Kidney (tissue), 22 donors: ENCODE measurements at places on chromosomes 16 and 17. TPM values are rescaled to one million over a fixed set of nuclear protein-coding genes. Genes with fewer than 3 reads are reported as not detected.
A peak's percentile ranks its signal among the peaks of the same experiment; 100 is the strongest.

- no peak for DNase-seq
Observed at GRCh38 chr17:44906010-44906646, 6.9 kb upstream of the EFTUD2 start.

DNA sequence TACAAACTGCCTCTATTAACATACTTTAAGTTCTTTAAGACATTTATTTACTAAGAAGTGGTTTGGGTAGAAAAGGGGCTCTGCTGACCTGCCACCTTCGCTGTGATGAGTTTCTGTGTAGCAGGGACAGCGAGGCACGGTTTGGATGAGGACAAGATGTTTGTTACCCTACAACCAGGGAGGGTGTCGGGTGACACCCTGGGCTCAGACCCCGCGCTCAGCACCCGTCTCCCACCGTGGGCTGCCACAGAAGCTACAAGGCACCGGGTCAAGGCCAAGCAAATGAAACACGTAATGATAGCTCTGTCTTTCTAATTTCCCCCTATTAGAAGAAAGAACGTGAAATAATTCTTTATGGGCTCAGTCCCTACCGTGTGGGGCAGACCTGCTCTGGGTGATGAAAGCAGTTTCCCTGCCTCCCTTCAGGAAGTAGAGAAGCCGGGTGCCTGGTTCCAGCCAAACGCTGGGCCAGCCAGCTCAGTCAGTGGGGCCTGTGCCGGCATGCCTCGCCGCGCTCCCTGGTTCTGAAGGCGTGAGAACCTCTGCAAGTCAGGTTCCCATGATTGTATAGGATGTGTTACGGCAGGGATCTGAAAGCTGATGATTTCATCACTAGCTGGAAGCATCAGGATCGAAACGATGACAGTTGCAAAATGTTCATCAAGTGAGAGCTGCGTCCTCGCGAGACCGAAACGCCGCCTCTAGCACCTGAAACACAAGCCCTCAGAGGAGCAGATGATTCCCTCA lies 3.9 kb downstream of the ZNF750 start:
- DNase-seq, result peak; percentile 76

GRCh38 chr16:17831330-17831729 lies 360.6 kb upstream of the XYLT1 start:
- no peak for DNase-seq

GRCh38 chr16:30600215-30600614 lies 10.0 kb downstream of the ZNF689 start:
- DNase-seq, result no peak

EPN3 gene
- polyA plus RNA-seq, result 28.7 TPM

- no peak for DNase-seq
Observed at GRCh38 chr17:7427549-7427948, 1.1 kb upstream of the SPEM3 start.

PRKCB gene
- 0.62 TPM for polyA plus RNA-seq

DNA sequence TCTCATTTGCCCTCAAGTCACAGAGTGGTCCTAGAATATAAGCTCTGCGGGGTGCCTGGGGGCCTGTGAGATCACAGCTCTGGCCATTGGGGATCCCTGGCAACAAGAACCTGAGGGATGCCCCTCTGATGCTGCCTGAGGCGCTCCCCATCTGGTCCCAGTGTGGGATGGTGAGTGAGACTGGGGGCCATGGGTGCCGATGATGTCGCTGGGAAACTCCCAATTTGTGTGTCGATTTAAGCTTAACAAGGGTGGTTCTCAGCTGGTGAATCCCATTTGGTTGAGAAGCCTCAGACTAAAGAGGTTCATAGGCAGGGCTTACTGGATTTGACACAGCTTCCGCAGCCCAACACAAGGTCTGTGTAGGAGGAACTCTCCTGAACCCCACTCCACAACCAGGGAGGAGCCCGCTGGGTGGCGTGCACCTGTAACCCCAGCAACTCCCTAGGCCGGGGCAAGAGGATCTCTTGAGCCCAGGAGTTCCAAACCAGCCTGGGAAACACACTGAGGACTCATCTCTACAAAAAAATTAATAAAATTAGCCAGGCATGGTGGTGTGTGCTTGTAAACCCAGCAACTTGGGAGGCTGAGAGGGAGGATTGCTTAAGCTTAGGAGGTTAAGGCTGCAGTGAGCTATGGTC lies 63.7 kb upstream of the SIAH1 start:
- no peak for DNase-seq

DNA sequence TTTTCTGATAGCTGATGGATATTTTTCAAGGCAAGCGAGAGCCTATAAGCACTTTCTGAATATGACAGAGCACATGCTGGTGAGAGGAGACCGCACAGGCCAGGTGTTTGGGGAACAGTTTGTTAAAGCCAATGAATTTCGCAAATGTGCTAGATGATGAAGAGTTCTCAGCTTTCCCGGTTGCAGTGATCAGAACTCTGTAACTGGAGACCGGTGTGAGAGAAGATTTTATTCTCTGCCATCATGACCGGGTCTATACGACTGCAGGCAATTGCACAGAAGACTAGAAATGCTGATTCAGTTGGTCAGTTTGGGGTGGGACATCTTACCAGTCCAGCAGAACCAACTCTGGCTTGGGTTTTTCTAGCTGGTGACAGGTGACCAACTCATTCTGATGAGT lies 25.4 kb downstream of the SMTNL2 start:
- no peak for DNase-seq

DNA sequence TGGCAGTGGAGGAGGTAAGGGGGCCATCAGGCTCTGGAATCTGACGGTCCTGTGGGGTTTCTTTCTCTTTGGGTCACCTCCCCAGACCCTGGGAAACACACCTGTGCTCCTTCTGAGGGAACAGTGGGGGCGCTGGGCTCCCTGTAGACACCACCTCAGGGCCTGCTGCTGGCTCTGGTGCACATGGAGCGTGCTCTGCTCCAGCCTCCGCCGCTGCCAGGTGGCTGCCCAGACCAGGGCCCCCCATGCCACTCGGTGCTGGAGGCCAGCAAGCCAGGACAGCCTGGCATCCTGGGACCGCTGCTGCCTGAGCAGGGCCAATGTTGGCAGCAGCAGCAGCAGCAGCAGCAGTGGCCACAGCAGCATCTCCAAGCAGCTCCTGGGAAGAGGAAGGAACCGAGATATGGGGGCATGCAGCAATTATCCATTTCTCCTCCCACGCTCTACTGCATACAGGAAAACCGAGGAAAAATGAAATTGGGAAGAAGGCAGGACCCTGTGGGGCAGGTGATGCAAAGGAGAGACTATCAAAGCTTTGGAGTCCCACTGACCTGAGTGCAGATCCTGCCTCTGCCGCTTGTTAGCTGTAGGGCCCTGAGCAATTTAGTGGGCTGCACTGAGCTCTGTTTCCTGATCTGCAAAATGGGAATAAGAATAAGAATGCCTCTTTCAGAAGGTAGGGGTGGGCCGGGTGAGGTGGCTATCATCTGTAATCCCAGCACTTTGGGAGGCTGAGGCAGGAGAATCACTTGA lies 902 bp downstream of the GHDC start:
- DNase-seq, result peak; percentile 67

NPIPB13 gene
- 1.2 TPM for polyA plus RNA-seq

TMEM231 gene
- 8.6 TPM for polyA plus RNA-seq

GDPD1 gene
- 2.8 TPM for polyA plus RNA-seq

AANAT gene
- polyA plus RNA-seq, result not detected

DOC2A gene
- 3.5 TPM for polyA plus RNA-seq

DNA sequence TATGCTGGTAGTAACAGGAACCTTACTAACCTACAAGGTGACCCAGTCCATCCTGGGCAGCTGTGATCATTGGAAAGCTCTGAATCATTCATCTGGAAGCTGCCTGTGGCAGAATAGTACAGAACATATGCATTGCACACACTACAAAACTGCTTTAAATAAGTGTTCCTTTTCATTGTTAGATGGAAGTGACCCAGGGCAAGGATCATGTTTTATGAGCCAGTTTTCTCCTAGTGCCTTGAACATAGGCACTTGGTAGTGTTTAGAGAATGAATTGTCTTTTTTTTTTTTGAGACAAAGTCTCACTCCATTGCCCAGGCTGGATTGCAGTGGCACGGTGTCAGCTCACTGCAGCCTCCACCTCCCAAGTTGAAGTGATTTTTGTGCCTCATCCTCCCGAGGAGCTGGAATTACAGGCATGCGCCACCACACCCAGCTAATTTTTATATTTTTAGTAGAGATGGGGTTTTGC lies 55.4 kb downstream of the TENT4B start:
- no peak for DNase-seq
